ENCODE measurements at places on chromosomes 4 and X. TPM values are rescaled to one million over a fixed set of nuclear protein-coding genes. Genes with fewer than 3 reads are reported as not detected.
A peak's percentile ranks its signal among the peaks of the same experiment; 100 is the strongest.

RAB9B gene
- 0.19 TPM for total RNA-seq

SORCS2 gene
- 0.06 TPM for total RNA-seq

CORIN gene
- total RNA-seq = not detected

DCTD gene
- 66.6 TPM for total RNA-seq

FHDC1 gene
- 0.14 TPM for total RNA-seq

EPGN gene
- total RNA-seq = not detected

GRCh38 chr4:16859031-16859430 lies 39.4 kb downstream of the LDB2 start:
- no peak for DNase-seq

- no peak for DNase-seq
Measured at GRCh38 chr4:5797866-5798265, 86.9 kb downstream of the EVC start.

DNA sequence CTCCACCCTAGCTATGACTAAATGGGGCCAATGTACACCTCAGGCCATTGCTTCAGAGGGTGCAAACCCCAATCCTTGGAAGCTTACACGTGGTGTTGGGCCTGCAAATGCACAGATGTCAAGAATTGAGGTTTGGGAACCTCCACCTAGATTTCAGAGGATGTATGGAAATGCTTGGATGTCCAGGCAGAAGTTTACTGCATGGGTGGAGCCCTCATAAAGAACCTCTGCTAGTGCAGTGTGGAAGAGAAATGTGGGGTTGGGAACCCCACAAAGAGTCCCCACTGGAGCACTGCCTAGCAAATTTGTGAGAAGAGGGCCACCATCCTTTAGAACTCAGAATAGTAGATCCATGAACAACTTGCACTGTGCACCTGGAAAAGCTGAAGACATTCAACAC lies 284.1 kb downstream of the ANTXR2 start:
- DNase-seq = no peak

GRCh38 chr4:9987749-9988362 lies 33.4 kb downstream of the SLC2A9 start:
- peak; percentile 27 for DNase-seq

DNA sequence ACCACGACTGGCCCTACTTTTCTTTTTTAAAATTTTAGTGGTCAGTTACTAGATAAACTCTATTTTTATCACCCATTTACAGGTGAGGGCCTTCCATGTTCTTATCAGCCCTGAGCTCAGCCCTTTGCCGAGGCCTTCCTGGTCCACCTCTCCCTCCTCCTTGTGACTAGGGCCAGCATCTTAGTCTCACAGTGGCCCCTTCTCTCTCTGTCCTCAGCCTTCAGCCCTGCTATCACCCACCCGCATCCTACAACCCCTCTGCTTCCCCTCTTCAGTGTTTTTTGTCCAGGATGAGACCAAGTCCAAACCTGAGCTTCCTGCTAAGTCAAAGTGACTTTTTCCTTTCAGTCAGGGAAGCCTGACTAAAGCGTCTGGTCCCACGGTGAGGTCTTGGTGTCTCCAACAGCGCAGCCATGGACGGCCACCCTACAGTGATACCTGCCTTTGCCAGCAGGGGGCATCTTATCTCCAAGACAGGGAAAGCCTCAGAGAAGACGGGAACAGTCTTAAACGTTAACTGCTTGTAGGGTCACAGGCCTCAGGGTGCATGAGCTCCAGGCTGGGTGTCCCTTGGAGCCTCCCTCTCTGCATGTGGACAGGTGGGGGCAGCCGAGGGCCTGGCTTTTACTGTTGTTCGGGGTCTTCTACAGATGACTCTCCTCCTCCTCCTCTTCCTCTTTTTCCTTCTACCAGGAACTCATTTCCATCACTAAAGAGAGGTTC lies 11.7 kb upstream of the GAGE10 start:
- peak; percentile 80 for DNase-seq

Measured in activated CD8-positive, alpha-beta memory T cell treated with anti-CD3 and anti-CD28 coated beads, Interleukin-2, amount 10 ng/mL, durations not matched to agents 7 days and 5 days (primary cell).